ENCODE measurements at places on chromosomes 11 and 22.
A peak's percentile ranks its signal among the peaks of the same experiment; 100 is the strongest.

DNA sequence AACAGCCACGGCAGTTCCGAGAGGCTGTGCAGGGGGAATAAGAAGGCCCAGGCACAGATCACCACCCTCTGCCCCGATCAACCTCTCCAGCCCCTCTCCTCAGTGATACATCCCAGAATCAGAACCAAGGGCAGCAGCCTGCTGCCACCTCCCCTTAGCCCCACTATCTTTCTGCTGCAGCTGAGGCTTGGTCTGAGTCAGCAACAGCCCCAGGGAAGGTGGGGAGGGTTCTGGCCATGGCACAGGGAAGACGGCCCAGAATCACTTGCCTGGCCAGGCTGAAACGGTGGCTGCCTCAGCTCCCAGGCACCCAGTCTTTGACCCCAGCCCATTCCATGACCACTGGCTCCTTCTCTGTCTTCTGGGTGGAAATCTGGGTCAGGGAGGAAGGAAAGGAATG is 2.3 kb downstream of the CHID1 start:
- no peak for DNase-seq

DNA sequence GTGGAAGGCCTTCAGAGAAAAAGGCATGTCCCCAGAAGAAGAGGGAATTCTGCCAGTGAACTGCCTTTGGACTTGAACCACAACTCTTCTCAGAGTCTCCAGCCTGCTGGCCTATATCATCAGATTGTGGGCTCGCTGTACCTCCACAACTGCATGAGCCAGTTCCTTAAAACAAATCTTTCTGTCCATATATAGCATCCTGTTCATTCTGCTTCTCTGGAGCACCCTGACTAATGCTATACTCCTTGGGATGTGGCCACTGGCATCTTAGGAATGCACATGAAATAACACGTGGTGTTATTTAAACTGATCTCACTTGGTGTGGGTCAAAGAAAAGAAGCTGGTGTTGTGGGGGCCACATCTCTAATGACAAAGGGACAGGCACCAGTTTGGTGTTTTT is 58.3 kb upstream of the VSTM5 start:
- no peak for DNase-seq

DNA sequence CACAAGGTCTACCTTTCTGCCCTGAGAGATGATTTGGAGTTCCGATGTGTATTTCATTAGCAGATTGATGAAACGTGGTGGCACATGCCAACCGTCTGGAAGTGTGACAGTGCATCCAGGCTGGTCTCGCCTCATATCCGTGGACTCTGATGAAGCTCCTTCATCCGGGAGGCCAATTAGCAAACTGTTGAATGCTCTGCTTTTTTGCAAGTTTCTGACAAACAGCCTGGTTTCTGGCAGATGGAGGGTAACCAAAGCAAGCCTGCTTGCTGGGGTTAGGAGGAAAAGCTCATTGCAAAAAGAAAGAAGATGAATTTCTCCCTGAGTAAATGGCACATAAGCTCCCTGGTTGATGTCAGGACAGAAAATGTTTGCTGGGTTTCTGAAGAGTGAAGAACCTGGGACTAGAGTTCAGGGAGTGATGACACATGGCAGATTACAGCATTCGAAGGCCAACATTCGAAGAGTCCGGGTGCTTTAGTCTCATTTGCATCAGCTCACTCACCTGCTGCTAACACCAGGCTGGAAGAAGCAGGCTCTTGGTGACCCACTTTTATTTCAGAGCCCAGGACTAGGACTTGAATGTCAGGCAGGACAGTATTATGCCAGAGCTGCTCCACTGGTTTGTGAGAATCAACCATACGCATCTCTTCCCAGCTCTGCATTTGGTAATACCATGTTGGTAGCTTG is 135.9 kb upstream of the TTC12 start:
- DNase-seq: no peak

DNA sequence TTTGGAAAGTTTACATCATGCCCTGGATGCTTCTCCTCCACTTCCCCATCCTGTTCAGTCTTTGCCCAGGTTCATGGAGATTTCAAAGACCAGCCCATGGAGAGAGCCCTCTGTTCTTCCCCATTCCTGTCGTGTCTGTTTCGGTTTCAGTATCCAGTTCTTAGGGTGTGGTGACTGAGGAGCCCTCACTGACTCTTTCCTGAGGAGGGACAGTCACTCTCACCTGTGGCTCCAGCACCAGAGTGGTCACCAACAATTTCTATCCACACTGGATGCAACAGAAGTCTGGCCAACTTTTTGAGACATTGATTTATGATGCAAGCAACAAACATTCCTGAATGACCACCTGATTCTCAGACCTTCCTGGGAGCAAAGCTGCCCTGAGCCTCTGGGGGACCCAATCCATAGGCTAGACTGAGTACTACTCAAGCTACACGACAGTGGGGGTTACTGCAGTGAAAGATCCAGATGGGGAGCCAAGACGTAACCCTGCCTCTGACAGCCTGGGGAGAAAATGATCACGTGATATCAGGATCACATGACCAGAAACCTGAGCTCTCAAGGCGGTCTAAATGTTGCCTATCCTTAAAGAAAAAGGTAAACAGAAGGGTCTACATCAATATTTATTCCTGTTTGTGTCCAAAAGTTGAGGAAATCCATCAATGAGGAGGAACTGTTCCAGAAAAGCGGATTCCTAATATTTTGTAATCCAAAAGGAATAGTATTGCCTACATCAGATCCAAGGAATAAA is 76.2 kb upstream of the VPREB1 start:
- peak; percentile 19 for DNase-seq

DNA sequence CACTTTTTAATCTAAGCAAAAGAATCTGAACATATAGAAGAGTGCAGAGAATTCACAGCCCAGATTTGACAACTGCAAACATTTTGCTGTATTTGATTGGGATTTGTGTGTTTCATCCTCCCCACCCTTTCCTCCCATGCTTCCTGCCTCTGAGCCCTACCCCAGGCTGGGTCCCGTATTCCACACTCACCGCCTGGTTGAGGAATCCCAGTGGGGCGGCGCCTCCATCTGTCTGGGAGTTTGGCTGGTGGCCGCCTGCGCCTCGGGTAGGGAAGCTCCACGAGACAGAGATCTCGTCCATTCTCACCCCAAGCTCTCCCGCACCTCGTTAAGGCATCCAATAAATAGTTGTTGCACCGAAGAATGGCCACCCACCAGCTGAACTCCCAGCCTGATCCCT is 105.9 kb upstream of the SLC22A12 start:
- no peak for DNase-seq

GRCh38 chr11:62671236-62671607 is 251 bp upstream of the UQCC3 start:
- DNase-seq: peak; percentile 42

- DNase-seq: no peak
Measured at GRCh38 chr11:114026355-114026754, 33.2 kb upstream of the ZBTB16 start.

DNA sequence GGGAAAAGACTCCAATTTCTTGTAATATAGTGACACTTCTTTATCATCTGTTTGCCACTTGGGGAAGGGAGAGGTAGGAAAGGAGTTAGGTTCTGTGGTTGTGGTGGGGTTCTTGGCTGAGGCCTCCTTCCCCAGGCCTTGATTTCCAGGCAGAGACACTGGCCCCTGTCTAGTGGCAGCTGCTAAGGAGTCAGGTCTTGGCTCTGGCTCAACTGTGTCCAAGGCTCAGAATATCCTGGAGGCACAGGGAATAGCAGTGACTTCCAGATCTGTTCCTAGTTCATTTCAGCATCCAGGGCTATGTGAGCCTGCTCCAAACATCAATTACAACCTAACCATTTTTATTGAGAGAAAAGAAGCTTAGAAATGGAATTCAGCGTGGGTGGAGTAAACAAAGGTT is 29.5 kb downstream of the PPFIBP2 start:
- DNase-seq: no peak

DNA sequence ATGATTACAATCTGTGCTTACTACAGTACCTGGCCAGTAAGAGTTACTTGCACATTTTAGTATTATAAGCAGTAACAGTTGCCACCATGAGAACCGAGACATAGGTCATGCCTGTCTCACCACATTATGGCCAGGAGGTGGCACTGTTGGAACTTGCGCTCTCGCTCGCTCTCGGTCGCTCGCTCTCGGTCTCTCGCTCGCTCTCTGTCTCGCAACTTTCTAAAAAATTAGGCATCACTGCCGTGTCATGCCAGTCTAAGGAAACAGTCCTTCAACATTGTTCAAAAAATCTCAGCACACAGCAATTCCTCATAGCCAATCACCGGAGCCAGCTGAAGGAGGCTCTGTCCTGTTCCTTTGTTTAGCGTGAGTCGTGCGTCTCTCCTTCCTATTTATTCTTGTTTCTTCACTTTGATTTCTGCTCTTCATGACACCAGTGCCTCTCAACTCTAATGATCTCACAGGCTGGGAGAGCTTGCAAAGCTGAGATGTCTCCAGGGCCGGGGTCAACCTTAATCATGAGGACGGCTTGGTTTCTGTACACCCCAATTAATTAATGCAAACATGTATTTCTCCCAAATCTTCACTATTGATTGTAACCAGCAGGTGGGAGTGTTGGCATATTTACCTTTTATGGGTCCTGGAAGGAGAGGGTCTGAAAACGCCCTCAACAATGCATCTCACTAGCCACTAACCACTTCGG is 6.3 kb upstream of the ADAMTS8 start:
- DNase-seq: peak; percentile 83

DNA sequence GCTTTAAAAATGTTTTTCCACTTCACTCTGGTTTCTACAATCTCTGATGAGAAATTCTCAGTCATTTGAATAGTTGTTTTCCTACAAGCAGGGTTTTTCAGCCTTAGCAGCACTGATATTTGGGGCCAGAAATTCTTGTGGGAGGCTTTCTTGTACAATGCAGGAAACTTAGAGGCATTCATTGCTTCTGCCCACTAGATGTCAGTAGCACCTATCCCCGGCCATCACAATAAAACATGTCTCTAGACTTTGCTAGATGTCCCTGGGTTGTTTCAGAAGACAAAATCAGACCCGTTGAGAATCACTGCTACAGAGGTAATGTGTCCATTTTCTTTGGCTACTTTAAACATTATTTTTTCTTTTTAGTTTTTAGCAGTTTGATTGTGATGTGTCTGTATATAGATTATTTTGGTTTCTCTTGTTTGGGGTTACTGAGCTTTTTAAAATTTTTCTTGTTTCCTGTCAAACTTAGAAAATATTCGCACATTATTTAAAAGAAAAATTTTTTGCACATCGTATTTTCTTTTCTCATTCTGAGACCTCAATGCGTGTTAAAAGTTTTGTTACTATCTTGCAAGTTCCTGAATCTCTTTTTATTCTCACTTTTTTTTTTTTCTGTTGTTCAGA is 60.8 kb upstream of the CCDC179 start:
- DNase-seq: peak; percentile 9

DNA sequence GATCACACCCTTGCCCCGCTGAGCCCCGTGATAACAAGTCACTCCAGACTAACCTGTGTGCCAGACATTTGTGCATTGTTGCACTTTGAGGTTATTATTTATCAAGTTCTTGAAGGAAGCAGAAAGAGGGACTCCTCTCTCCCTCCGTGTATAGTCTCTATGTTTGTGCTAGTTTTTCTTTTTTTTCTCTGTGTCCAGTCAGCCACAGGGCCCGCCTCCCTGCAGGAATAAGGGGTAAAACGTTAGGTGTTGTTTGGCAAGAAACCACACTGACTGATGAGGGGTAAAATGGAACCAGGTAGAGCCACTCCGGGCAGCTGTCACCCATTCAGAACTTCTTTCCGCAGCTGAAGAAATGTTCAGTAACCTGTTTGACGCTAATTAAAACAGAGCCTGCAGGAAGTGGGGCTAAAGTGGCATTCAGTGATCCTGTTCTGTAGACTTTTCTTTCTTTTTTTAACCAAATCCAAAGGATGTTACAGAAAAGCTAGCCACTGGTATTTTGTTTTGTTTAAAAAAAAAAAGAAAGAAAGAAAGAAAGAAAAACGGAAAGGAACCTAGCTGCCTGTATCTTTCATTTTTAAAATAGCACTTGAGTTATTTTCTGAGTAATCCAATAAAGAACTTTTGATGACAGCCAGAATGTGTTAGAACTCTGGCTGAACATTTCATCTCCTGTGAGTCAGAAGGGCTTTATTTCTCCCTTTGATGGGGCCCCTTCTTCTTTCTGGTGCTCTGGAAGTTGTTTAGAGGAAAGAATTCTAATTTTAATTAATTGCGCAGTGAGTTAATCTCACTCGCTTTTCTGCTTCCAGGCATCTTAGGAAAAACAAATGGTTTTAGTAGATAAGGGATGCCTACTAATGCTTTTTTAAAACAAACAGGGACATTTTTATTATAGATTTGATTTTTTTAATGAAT is 58.2 kb downstream of the COMMD9 start:
- DNase-seq: no peak

- no peak for DNase-seq
Measured at GRCh38 chr11:121587182-121587581, 134.4 kb upstream of the SORL1-AS1 start.

- DNase-seq: peak; percentile 90
Measured at GRCh38 chr11:57568330-57568766, 876 bp upstream of the UBE2L6 start.

DNA sequence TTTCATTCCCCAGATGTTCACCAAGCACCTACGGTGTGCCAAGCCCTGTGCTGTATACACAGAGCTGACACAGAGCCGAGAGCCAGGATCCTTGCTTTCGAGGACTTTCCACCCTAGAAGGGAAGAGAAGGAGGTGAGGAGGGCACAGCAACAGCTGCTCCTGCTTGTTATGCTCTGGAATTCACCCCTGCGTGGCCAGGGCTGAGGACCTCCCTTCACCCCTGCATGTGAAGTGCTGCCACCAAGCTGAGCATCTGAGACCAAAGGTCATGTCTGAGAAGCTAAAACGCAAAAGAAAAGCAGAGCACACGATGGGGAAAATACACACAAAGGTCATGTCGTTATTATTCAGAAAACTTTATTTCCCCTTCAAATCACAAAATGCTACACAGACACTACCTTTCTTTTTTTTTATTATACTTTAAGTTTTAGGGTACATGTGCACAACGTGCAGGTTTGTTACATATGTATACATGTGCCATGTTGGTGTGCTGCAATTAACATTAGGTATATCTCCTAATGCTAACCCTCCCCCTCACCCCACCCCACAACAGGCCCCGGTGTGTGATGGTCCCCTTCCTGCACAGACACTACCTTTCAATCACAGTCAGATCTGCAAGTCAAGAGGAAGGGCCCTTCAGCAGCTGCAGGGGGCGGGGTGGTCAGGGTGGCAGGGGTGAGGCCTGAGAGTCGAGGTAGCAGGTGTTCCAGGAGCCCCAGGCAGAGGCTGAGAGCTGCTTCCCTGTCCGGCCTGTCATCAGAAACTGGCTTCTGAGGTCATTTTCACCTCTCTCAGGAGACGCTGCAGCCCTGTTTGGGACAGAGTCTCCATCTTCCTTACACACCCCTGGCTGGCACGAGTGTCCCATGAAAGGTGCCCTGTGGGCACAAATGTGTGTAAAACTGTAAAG is 40.1 kb upstream of the PRR5 start:
- DNase-seq: no peak

Measured in inflammatory macrophage (primary cell).